ENCODE measurements at places on chromosomes 16 and 17.

DNA sequence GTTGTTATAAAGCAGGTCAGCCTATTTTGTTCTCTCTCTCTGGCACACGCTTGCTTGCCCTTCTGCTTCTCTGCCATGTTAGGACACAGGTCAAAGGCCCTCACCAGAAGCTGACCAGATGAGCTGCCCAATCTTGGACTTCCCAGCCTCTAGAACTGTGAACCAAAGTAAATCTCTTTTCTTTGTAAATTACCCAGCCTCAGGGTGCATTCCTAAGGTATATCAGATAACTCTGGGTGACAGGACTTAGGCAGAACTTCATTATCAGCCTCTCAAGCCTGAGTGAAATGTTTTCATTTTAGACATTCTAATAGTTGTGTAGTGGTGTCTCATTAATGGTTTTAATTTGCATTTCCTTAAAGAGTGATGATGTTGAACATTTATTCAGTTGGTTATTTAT, 124.3 kb downstream of the CDRT15L2 start:
- no peak for DNase-seq

GRCh38 chr17:74373838-74374606, 6.7 kb downstream of the GPR142 start:
- no peak for DNase-seq

- no peak for DNase-seq
Observed at GRCh38 chr17:34532281-34533065, 46.9 kb upstream of the TMEM132E start.

GRCh38 chr16:12896562-12896961, 4.8 kb upstream of the SHISA9 start:
- no peak for DNase-seq

GRCh38 chr16:67926181-67926750, 5.4 kb downstream of the CTRL start:
- DNase-seq = no peak

DNA sequence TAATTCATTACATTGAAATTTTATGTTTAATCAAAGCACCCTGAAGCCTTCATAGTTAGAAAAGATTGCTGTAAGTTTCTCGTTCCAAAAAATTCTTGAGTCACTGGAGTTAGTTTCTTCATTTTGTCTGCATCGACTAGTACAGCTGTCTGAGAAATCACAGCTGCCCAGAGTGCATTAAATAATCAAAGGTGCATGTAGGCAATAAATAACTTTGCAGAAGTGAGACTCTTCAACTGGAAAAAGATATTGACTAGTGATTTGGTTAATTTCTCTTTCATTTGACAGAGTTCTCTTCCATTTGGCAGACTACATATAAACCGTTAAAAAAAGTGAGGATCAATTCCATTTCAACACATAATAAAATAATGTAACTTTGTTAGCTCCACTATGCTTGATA, 234.0 kb downstream of the CNTNAP4 start:
- no peak for DNase-seq

All from stimulated activated CD8-positive, alpha-beta memory T cell treated with anti-CD3 and anti-CD28 coated beads, Interleukin-7, amount 100 ng/mL, for 24 hours (primary cell).